ENCODE measurements at places on chromosomes 12 and 14.

DNA sequence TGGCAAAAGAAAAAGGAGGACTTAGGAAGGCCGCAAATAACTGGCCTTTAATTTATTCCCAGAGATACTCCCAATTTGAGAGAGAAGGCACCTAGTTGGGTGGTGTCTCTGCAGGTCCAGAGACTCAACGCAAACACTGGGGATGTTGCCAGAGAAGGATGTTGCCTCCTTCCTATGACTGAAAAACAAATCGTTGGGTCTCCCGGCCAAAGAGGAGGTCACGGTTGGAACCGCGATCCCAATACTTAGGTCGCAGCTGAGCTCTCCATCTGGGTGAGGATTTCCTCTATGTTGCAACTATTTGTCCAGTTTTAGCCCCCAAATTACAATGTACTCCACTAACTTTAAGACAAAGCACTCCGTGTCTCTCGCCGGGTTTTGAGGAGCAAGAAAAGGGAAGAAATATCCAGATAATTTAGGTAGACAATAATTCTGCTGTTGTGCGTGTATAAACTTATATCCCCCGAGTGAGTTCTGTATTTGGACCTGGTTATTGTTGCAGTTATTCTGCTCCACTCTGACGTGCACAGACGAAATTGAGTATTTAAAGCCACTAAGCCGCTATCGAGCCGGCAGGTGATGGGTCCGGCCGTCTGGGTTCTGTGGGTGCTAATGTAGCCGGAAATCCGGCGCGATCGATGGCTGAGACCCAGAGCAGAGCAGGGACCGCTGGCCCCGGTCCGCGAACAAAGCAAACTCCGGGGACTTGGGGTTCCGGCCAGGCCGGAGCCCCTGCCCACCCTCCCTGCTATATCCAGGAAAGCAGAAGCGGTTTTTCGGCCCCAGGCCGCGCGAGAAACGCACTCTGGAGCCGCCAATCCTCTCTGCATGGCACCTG lies 5.7 kb downstream of the HOXC12 start:
- no peak for DNase-seq

- DNase-seq = no peak
These were observed 83.5 kb downstream of the SAMD4A start for GRCh38 chr14:54650331-54650958.

GRCh38 chr12:82314406-82314892 lies 43.7 kb downstream of the CCDC59 start:
- no peak for DNase-seq

DNA sequence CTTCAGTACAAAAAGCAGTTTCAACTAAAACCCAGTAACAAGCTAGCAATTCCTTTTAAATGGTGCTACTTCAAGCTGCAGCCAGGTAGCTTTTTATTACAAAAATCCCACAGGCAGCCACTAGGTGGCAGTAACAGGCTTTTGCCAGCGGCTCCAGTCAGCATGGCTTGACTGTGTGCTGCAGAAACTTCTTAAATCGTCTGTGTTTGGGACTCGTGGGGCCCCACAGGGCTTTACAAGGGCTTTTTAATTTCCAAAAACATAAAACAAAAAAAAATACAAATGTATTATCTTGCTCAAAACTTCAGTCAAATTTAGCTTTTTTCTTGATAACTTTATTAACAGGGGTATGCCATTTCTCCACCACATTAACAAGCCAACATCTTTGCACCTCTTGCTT lies 3.6 kb upstream of the CLEC4E start:
- DNase-seq = peak; percentile 51

DNA sequence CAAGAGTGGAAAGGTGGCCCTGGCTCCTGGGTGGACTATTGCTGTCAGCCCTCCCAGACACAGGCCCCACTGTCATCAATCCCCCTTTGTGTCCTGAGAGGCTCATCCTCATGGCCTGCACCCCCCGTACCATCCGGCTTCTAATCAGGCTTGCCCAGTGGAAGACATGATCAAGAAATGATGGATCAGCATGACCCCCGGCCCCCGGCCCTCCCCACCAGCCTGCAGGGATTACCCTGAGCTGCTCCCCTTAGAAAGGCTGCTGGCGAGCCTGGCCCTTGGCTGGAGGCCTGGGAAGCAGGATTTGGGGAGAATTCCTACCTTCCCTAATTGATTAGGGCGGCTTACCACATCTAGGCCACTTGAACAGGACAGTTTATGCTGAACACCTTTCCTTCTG lies 171.2 kb downstream of the PIWIL1 start:
- DNase-seq = no peak
